ENCODE measurements at places on chromosomes 5 and 9.

GRCh38 chr9:68877219-68877618, 136.7 kb downstream of the PRKACG start:
- no peak for DNase-seq

- DNase-seq = no peak
These were observed 21.2 kb upstream of the TTC23L start for GRCh38 chr5:34817558-34818351.

GRCh38 chr5:18985171-18985758, 1002.7 kb downstream of the CDH18 start:
- DNase-seq = no peak

GRCh38 chr5:80554646-80555045, 15.4 kb downstream of the ANKRD34B start:
- no peak for DNase-seq

Measured in gastrocnemius medialis (tissue), 4 donors.